NK-92 treated with Interleukin-12 subunit alpha and Interleukin-12 subunit beta, amount 100 ng/mL, for 24 hours (cell line): ENCODE measurements at places on chromosomes 3 and 15.

DNA sequence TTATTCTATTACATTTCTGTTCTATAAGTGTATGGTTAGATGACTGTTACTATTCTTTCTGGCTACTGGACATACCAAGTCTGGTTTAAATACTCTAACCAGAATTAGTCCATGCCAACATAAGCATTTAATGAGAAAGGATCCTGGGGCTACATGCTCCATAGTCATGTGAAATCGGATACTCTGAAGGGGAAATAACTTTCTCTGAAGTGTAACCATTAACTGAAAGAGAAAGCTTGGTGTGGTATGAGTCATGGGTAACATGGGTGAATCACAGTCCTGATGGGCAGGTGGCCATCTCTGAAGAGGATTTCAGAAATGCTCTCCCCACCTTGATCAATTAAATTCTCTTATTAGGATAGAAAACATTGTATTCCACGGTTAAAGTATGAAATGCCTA is 69.4 kb downstream of the FHIT start:
- no peak for DNase-seq

DNA sequence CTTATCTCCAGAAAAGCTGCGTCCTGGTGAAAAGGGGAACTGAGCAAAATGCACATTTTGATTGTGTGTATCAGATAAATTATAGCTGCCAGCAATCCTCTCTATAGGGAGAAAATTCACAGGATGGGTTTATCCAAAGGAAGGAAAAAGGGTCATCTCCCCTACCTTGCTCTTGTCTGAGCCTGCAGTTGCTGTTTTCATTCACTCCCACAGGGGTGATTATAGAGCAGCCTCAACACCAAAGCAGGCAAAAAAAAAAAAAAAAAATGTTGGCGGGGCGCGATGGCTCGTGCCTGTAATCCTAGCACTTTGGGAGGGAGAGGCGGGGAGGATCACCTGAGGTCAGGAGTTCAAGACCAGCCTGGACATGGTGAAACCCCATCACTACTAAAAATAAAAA is 333.7 kb downstream of the ROBO2 start:
- DNase-seq, result no peak

DNA sequence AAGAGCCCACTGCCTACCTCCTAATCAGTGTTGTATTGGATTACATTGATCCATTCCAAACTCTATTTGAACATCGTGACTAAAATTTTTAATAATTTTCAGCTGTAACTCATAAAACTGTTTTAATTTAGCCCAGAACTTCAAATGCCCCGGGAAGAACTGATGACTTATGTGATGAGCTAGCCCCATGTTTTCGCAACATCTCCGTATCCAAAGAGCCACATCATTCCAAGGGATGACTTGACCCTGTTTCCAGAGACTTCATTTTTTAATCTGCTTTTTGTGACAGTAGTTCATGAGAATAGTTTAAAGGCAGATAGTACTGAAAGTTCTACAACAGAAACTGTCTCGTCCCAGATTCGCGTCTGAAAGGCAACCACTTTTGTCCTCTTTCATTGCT is 97.4 kb downstream of the STAC start:
- DNase-seq, result no peak

- DNase-seq, result no peak
Observed at GRCh38 chr3:59429198-59429597, 379.4 kb upstream of the CFAP20DC start.

- no peak for DNase-seq
Observed at GRCh38 chr3:186442162-186442561, 80.1 kb upstream of the DGKG start.
